A549 treated with RU486 at 1 μM for 4 hours (cell line): ENCODE measurements at places on chromosomes 5 and 9. TPM values are rescaled to one million over a fixed set of nuclear protein-coding genes. Genes with fewer than 3 reads are reported as not detected.

PRUNE2 gene
- 0.09 to 0.14 TPM (median 0.14 TPM) in 3 of 5 replicates, not detected in the others for total RNA-seq

RAD23B gene
- 99.3 to 125 TPM (median 114 TPM) in 5 replicates for total RNA-seq

SLC46A2 gene
- not detected in 5 replicates for total RNA-seq

IL3 gene
- total RNA-seq = not detected in 5 replicates

IL17B gene
- not detected in 5 replicates for total RNA-seq

DAPK1 gene
- total RNA-seq = 9.7 to 17.2 TPM (median 16.8 TPM) in 5 replicates

UGT3A1 gene
- not detected in 5 replicates for total RNA-seq

TTLL11 gene
- total RNA-seq = 3.1 to 4.5 TPM (median 3.8 TPM) in 5 replicates

FGF10 gene
- not detected in 5 replicates for total RNA-seq

PHPT1 gene
- 264 to 320 TPM (median 309 TPM) in 5 replicates for total RNA-seq

INSL4 gene
- total RNA-seq = 13.9 to 18.0 TPM (median 15.5 TPM) in 5 replicates

IL4 gene
- not detected in 5 replicates for total RNA-seq

ARHGEF37 gene
- total RNA-seq = 0.65 to 0.84 TPM (median 0.83 TPM) in 5 replicates

SLC6A7 gene
- total RNA-seq = 0.03 TPM in 3 of 5 replicates, not detected in the others

CCL28 gene
- 0.09 to 0.21 TPM (median 0.19 TPM) in 3 of 5 replicates, not detected in the others for total RNA-seq

NUTM2G gene
- not detected in 5 replicates for total RNA-seq

CRHBP gene
- total RNA-seq = 0.05 to 0.42 TPM (median 0.21 TPM) in 3 of 5 replicates, not detected in the others

BARHL1 gene
- not detected in 5 replicates for total RNA-seq

ADGRD2 gene
- total RNA-seq = not detected in 5 replicates

TCF7 gene
- 15.4 to 18.9 TPM (median 16.9 TPM) in 5 replicates for total RNA-seq

MCIDAS gene
- total RNA-seq = 1.6 to 3.1 TPM (median 2.2 TPM) in 5 replicates

ADAMTS6 gene
- 0.06 to 0.31 TPM (median 0.08 TPM) in 5 replicates for total RNA-seq

SUSD3 gene
- 0.32 to 0.71 TPM (median 0.53 TPM) in 5 replicates for total RNA-seq

PCDHB7 gene
- not detected in 5 replicates for total RNA-seq

CCDC180 gene
- 0.37 to 1.2 TPM (median 0.57 TPM) in 5 replicates for total RNA-seq
